ENCODE measurements at places on chromosomes 5 and 9.

GRCh38 chr5:130017173-130017572, 112.9 kb downstream of the CHSY3 start:
- no peak for DNase-seq

DNA sequence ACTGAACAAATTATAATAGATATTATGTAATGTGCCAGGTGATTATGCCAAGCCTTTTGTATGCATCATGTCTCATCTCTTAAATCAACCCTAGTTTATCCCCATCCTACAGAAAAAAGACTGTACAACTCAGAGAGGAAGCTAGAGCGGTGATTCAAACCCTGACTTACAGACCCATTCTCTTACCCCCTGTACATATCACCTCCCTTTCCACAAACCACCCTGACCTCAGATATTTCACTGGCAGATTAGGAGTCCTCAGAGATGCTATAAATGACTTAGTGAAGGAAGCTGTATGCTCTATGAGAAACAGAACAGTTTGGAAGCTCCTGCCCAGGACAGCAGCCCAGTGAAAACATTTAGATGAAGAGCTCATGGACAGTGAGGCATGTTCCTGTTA, 79.1 kb upstream of the RARS1 start:
- DNase-seq, result no peak

DNA sequence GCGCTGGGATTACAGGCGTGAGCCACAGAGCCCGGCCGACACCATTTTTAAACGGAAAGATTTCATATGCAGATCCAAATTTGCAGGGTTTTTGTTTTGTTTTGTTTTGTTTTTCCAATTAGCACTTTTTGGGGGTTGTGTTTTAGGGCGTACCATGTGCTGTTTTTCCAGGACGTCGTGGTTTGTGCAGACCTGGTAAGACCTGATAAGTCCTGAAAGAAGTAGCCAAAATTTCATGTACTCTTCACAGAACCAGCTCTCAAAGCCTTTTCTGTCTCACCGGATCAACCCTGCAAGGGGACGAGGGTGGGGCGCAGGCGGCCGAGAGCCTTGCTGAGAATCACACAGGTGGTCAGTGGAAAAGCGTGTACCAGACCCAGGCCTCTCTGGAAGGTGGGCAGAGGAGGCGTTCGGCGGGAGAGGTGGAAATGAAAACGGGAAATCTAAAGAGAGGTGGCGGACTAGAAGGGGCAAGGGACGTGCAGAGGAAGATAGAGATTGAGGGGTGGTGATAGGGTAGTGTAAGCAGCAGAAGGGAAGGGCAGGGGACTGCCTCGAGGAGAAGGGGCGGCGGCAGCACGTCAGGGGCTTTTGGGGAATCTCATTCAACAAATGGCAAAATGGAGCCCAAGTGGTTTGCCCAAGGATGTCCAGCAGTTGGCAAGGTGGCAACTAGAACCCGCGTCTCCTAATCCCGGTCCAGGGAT, 1.1 kb upstream of the FAF2 start:
- no peak for DNase-seq

DNA sequence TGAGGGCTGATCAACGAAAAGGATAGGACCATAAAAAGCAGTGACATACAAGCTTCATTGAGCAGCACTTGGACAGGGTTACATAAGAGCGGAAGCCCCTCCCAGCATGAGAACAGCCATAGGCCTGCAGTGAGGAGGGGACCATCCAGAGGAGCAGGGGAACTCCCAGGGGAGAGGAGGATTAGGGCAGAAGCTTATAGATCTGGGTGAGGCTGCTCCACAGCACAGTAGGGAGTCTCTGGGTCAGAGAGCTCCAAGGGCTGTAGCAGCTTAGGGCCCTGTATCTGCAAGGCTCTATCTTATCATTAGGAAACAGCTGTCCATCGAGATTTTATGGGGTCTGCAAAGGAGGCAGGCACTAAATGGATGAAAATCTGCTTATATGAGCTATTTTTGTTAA, 186.6 kb downstream of the DOCK8 start:
- no peak for DNase-seq

DNA sequence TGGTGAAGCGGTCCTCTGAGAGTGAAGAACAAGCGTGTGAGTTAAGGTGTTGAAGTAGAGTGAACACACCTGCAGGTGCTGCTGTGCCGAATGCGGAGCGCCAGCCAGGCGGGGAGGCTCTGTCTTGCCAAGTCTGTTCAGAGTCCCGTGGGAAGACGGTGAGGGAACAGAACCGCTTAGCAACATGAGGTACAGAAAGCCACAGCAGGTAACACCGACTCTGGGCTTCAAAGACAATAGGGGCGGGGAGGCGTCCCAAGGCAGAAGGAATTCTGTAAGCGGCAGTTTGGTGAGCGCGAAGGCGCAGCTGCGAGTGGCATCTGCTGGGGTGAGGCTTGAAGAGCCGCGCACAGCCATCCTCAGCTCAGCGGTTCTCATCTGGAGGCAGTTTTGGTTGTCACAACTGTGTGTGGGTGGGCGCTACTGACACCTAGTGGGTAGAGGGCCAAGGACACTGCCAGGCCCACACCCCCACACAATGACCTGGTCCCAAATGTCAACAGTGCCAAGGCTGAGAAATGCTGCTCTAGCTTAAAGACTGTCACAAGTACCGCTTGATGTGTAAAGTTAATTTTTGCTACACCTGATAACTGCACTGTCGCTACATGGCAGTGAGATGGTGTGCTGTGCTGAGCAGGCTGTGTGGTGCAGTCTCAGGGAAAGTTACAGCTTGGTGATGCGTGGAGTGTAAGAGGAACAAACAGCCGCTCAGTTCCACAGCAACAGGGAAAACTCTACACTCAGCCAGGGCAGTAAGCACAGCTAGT, 67.4 kb upstream of the TBC1D9B start:
- no peak for DNase-seq

- DNase-seq, result no peak
These were observed 223.3 kb downstream of the SEC61B start for GRCh38 chr9:99445371-99445891.

DNA sequence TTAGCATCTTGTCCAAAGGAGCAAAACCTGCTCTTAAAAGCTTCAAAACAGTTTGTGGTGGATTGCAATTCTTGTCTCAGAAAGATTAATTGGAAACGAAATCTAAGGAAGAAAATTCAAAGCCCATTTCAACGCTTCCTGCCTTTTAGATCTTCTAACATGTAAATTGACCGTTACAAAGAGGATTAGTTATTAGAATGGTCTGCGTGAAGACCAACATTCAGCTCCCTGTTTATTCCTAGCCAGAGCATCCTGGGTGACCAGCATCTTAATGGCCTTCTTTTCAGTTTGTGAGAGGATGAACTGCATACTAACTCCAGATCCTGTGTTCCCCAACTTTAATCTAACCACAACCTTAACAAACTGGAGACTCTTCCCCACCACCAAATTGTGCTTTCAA, 109.9 kb upstream of the SLC1A3 start:
- no peak for DNase-seq

DNA sequence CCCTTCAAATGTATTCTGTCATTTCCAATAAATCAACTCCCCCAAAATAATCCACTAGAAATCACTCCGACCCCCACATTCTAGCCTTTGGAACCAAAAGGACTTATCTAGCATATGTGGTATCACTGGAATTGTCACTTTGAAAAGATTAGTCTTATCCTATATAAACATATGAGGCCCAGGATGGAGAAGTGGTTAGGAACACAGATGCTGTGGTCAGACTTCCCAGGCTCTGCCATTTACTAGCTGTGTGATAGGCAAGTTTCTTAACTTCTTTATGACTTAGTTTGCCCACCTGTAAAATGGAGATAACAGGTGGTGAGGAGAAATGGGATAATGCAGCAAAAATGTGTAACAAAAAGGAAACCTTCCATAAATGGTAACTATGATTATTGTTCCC, 62.0 kb upstream of the GLRX start:
- DNase-seq, result no peak

DNA sequence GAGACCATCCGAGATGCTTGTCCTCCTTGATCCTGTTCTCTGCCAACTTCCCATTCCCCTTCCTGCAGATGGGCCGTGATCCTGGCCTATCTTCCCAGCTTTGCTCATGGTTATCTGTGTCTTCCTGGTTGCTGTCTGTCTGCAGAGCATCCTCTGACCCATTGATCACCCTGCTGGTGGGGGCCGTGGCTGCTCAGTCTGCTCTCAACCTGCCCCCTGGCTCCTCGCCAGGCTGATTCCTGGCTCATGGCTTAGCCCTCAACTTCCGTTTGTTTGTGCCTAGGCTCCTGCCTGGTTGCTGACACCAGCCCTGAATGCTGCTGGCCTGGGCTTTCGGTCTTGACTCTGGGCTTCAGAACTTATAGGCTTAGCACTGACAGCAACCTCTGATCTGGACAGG, 67.1 kb upstream of the SMIM15 start:
- DNase-seq, result no peak

DNA sequence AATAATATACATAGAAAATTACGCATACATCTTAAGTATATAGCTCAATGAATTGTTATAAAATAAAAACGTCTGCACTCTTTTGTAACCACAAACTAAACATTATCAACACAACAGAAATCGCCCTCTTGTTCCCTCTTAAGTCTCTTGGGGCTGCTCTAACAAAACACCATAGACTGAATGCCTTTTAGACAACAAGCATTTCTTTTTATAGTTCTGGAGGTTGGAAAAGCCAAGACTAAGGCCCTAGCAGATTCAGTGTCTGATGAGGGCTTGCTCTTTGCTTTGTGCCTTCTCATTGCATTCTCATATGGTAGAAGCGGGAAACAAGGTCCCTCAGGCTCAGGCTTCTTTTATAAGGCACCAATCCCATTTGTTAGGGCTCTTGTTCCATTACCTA, 4.9 kb upstream of the IFNB1 start:
- DNase-seq, result no peak
